ENCODE measurements at places on chromosomes 4 and X.

DNA sequence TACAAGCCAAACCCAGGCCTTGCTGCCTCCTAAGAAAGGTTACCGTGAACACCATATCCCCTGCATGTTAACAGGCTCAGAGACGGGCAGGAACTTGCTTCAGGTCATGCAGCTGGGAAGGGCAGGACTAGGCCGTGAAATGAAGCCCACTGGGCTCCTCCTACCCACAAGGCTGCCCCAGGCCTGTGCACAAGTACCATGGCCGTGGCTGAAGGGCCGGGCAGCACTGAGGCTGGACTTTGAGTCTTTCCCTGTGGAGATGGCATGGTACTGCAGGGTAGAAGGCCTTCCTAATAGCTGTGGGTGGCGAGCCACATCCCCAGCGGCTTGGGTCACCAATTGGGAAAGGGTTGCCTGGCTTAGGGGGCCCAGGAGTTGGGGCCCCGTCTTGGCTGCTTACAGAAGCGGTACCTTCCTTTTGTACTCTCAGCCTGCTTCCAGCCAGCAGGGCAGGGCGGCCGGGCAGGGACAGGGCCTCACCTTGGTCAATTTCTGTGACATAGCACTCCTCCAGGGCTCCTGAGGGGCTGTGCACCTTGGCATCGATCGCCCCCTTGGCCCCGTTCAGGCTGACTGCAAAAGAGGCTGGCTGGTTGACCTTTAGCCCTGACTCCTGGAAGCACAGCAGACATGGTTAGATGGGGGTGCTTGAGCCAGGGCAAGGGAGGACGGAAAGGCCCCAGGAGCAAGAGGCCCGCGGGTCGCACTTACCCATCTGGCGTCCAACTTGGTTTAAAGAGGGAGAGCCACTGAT is 23.8 kb downstream of the FLNA start:
- H3K4me3 ChIP-seq, result no peak overlapping the region
- no peaks in the 10 kb centered on the region for H3K4me1 ChIP-seq
- H3K27ac ChIP-seq, result no peak overlapping the region
- DNase-seq, result no peak

DNA sequence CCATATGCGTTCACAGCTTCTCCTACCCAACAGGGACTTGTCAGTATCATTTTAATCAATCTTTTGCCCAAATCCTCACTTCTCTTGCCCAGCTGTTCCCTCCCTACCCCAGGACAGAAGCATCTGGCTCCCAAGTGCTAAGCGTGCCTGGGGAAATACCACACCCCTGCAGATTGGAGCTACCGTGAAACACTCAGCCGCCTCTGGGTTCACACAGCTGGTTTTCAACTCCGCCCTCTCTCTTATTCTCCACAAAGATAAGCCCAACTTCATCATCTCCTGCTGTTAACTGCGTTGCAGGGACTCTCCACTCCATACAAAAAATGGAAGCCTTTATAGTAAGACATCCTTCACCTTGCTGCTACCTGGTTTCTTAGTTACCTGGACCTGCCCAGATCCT is 147.3 kb upstream of the FTHL17 start:
- no peaks in the 10 kb centered on the region for H3K27me3 ChIP-seq
- H3K4me3 ChIP-seq, result no peak overlapping the region
- H3K4me1 ChIP-seq, result no peaks in the 10 kb centered on the region
- no peak for DNase-seq
- H3K27ac ChIP-seq, result no peak overlapping the region
- no peaks in the 10 kb centered on the region for H3K36me3 ChIP-seq

GRCh38 chr4:154586296-154587033 is 4.1 kb downstream of the FGA start:
- H3K4me3 ChIP-seq, result no peak overlapping the region
- H3K27me3 ChIP-seq, result no peaks in the 10 kb centered on the region
- H3K27ac ChIP-seq, result no peak overlapping the region
- H3K4me1 ChIP-seq, result no peaks in the 10 kb centered on the region
- no peak for DNase-seq

DNA sequence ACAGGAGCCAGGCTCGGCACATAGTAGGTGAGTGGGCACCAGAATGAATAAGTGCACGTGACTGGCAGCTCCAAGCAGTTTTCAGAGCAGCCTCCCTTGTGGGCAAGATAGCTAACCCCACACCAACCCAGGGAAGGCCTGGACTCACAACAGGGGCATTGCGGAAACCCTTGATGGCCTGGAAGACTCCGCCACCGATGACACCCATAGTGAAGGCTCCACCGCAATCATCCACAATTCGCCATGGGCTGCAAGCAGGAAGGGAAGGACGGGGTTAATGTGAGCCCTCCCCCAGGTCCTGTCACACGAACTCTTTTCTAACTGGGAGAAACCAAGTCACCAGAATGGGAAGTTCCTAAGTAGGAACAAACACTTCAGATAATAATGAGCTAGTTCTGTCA is 957 bp downstream of the TIMM17B start:
- H3K4me1 ChIP-seq, result peaks cover 9% of the 10 kb centered on the region
- no peaks in the 10 kb centered on the region for H3K36me3 ChIP-seq
- DNase-seq, result no peak
- peak overlapping the region; percentile 44 for H3K4me3 ChIP-seq
- H3K27me3 ChIP-seq, result no peaks in the 10 kb centered on the region

All from thyroid gland (tissue), 4 donors.